ENCODE measurements at places on chromosomes 7 and 10. TPM values are rescaled to one million over a fixed set of nuclear protein-coding genes. Genes with fewer than 3 reads are reported as not detected.

The OIT3 gene
- total RNA-seq = not detected

DNA sequence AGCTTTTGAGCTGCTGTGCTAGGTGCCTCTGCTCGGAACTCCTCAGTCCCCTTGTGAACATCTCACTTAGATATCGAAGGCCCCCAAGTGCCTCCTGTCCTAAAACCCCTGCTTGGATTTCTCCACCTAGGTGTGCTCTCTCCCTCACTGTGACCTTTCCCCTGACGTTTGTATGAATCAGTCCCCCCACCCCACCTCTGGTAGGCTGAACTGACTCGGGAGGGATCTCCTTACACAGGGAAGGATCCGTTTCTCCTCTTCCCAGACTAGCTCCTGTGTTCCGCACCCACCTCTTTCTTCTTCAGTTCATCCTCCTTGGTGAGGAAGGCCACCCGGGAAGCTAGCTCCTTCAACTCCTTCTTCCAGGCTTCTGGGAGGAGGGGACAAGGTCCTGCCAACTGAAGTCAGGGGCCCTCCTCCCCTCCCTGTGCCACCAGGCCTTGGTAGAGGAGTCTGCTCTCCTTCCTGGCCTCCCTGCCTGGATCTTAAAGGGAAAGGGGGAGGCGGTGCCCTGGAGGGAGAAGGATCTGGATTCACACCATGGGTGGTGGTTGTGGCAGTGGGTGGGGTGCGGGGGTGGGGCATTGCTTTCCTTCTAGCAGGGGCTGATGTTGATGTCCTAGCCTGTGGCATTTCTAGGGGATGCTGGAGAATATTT, 6.8 kb downstream of the TBATA start:
- H3K4me3 ChIP-seq = no peak overlapping the region
- peaks cover 3% of the 10 kb centered on the region for H3K27me3 ChIP-seq
- DNase-seq = no peak
- H3K27ac ChIP-seq = no peak overlapping the region
- H3K4me1 ChIP-seq = no peaks in the 10 kb centered on the region
- H3K36me3 ChIP-seq = no peaks in the 10 kb centered on the region

DNA sequence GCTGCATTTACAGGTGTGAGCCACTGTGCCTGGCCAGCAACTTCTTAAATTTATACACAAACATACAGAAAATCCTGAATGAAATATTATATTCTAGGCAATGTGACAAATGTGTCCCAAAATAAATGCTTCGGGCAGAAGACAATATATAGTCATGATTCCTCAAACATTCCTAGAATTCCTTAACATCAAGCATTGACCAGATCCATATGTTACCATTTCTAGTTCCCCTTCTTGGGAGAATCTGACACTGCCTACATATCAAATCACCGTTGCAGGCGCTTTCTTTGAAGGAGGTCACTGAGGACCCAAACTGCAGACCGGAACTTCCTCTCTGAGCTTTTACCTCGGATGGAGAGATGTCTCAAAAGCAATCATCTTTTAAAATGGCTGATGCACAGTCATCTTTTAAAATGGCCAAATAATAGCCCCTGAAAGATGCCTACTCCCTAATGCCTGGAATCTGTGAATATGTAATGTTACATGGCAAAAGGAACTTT, 323.5 kb downstream of the PHF14 start:
- H3K4me3 ChIP-seq = no peak overlapping the region
- no peak overlapping the region for H3K27ac ChIP-seq
- no peaks in the 10 kb centered on the region for H3K4me1 ChIP-seq
- no peaks in the 10 kb centered on the region for H3K36me3 ChIP-seq
- no peaks in the 10 kb centered on the region for H3K27me3 ChIP-seq

GRCh38 chr7:100887516-100888290, 1.8 kb downstream of the UFSP1 start:
- peaks cover 48% of the 10 kb centered on the region for H3K4me1 ChIP-seq
- peaks cover 57% of the 10 kb centered on the region for H3K36me3 ChIP-seq
- H3K27ac ChIP-seq = peak overlapping the region; percentile 87
- H3K4me3 ChIP-seq = peak overlapping the region; percentile 83

The NEUROD6 gene
- not detected for total RNA-seq

The CREB3L2 gene
- 44.8 TPM for total RNA-seq

The LIPN gene
- not detected for total RNA-seq

DNA sequence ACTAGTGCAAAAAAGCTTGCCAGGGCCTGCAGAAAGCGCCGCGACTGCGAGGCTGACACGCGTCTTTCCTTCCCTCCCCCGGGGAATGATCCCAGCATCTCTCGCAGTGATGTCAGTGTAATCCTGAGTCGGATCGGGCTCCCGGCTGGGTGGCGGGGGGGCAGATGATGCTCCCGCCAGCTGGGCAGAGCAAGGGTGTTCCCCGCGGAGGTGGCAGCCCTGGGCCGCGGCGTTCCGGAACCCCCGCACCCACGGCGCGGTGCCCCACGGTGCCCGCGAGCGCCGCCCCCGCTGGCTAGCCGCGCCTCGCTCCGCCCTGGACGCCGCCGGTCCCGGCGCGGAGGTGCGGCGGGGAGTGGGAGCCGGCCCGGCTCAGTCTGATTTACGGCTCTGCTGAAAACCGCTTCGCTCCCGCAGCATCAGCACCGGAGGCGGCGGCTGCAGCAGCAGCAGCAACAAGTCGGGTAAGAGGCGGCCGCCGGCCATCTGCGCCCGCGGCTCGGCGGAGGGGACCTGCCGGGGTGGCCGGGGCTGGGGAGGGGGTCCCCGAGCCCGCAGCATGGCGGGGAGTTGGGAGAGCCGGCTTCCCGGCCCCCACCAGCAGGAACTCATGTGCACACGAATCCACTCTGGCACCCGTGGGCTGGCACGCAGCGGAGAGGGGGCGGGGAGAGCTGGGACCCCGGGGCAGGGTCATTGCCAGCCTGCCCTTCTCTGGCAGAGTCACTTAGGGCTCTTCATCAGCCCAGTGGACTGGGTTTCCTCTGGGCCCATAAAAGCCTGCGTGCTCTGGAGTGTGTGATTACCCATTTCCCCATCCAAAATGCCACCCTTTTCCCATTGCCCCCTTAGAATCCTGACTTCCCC, at the start of gene ZNF365:
Gene ZNF365, plus strand, starts transcription at position 375 of the 867 bp plus-strand sequence. CDS start 1,825 bp downstream, outside the sequence.
- H3K27me3 ChIP-seq = peaks cover 40% of the 10 kb centered on the region
- DNase-seq = peak; percentile 76
- H3K4me1 ChIP-seq = peaks cover 6% of the 10 kb centered on the region
- H3K27ac ChIP-seq = no peak within 1 kb of the TSS
- no peaks in the 10 kb centered on the region for H3K36me3 ChIP-seq

The NPC1L1 gene
- total RNA-seq = not detected

DNA sequence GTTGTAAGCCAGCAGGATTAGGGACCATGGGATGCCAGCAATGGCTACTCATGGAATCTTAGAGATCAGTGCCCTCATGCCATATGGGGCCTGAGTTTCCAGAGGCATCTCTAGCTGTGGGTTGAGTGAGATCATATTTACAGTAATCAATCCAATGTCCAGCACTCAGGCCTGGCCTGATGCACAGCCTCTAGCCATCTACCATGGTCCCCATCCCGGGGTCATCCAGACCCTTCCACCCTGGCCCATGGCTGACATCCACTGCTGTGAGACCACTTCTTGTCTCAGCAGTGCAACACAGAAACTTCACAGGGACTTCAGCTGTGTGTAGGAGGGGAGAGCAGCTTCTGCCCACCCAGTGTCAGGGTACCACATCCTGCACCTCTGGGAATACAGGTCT, 6.5 kb upstream of the ADCY1 start:
- no peak for DNase-seq
- no peak overlapping the region for H3K27ac ChIP-seq
- peaks cover 18% of the 10 kb centered on the region for H3K27me3 ChIP-seq
- H3K4me1 ChIP-seq = no peaks in the 10 kb centered on the region
- no peaks in the 10 kb centered on the region for H3K36me3 ChIP-seq

GRCh38 chr10:16756561-16757221, 60.5 kb downstream of the RSU1 start:
- peaks cover 7% of the 10 kb centered on the region for H3K4me1 ChIP-seq
- no peaks in the 10 kb centered on the region for H3K27me3 ChIP-seq
- no peak for DNase-seq
- peaks cover 18% of the 10 kb centered on the region for H3K36me3 ChIP-seq
- H3K27ac ChIP-seq = no peak overlapping the region
- H3K4me3 ChIP-seq = no peak overlapping the region

DNA sequence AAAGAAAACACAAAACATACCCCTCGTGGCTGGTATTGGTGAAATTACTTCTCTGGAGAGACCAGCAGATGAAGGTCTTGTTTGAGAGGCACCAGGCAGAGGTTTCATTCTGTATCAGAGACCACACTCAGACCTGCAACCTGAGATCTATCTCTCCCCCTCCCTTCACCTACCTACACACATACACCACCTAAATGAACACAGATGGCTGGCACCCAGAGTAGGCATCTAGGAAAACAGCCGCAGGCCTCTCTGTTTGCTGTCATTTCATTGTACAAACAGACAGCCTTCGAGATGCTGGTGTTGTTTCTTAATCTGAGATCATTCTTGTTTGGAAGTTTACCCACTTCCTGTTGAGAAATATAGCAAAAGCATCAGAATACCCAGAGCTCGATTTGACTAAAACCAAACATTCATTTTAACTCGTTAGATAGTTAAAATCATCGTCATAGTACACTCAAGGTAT, 173.9 kb upstream of the SLC25A13 start:
- H3K27me3 ChIP-seq = peaks cover 9% of the 10 kb centered on the region
- peak overlapping the region; percentile 57 for H3K4me3 ChIP-seq
- H3K36me3 ChIP-seq = no peaks in the 10 kb centered on the region
- peak; percentile 74 for DNase-seq
- peak overlapping the region; percentile 89 for H3K27ac ChIP-seq
- peaks cover 18% of the 10 kb centered on the region for H3K4me1 ChIP-seq

The SLC18A3 gene
- total RNA-seq = not detected

The PCBD1 gene
- total RNA-seq = 67.7 TPM

DNA sequence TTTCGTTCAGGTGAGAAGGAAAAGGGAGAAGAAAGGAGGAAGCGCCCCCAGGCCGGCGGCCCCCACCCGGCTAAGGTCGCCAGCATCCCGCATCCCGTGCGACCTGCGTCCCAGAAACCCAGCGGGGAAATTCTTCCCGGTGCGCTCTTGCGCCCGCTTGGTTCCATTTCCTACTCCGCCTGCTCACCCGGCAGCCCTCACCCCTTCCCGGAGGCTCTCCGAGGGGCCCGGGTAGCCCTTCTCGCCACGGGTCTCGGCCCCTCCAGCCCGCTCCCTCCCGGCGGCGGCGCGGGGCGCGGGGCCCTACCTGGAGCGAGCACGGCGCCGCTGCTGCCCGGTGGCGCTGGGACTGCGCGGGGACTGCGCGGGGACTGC, at the start of gene PRKCQ:
Gene PRKCQ, minus strand, starts transcription at position 373 of the 375 bp plus-strand sequence. CDS start 65,141 bp downstream, outside the sequence.
- H3K4me3 ChIP-seq = peak within 1 kb of the TSS; percentile 97
- peaks cover 59% of the 10 kb centered on the region for H3K4me1 ChIP-seq
- peaks cover 40% of the 10 kb centered on the region for H3K36me3 ChIP-seq
- no peak for DNase-seq

DNA sequence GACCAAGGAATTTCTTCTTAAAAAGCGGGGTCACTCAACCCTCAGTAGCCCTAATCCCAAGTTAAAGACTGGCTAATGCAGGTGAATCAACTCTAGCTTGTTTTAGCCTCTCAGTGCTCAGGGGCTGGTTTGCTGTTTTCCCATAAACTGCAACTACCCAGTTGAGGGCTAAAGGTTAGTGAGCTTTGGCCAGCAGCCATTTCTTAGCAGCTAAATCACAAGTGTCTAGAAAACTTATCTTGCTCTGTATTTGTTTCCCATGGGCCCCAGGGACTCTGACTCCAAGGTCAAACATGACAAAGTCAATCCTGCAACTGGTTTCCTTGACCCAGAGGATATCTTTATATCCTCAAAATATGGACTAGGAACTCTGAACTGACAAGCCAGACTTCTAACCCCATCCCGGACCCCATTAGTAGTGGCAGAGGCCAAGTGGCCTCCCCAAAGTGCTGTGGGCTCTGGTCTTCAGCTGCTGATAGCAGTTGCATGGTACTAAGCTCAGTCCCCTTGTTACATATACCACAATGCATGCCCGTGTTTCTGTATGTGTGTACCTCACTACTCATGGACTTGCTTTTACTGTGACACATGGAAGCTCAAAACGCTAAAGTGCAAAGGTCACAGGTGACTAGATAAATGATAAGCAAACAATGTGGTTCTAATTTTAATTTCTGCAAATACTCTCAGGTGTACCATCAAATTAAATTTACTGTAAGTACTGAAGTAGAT, 793.0 kb upstream of the IGFBP3 start:
- no peaks in the 10 kb centered on the region for H3K4me1 ChIP-seq
- no peaks in the 10 kb centered on the region for H3K36me3 ChIP-seq
- no peak overlapping the region for H3K27ac ChIP-seq
- no peaks in the 10 kb centered on the region for H3K27me3 ChIP-seq
- DNase-seq = no peak

DNA sequence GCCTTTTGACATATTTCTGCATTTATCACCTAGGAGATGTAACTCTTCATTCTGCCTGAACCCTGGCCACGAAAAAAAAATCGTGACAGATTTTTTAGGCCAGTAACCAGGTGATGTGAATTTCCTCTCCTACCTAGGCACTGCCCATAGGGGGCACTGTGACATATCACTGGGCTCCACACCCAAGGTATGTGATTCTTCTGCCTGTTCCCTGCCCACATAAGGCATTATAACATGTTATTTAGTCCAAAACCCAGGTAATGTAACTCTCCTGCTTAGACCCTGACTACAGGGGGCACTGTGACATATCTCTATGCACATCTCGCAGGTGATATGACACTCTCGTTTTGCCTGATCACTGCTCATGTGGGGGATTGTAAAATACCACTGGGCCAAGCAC, 29.5 kb upstream of the ZNF107 start:
- no peak overlapping the region for H3K4me3 ChIP-seq
- H3K27ac ChIP-seq = no peak overlapping the region
- no peaks in the 10 kb centered on the region for H3K27me3 ChIP-seq
- no peaks in the 10 kb centered on the region for H3K36me3 ChIP-seq
- no peaks in the 10 kb centered on the region for H3K4me1 ChIP-seq

DNA sequence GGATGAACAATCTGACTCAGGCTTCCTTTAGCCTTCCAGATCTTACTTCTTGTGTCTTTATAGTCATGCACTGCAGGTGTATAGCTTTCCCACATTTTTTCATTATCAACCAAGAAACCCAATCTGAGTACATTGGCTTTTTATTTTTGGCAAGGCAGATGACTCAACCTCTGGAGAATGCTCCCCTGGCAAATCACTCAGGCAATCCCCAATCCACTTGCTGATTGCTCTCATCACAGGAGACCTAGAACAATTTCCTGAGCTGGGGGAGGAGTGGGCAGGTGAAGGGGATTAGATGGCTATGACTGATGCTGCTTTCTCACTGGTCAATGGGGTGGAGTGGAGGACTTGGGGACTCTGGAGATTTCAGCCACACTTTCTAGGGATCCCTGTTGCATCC, 134.4 kb downstream of the SLC16A9 start:
- H3K36me3 ChIP-seq = no peaks in the 10 kb centered on the region
- DNase-seq = no peak
- peaks cover 16% of the 10 kb centered on the region for H3K27me3 ChIP-seq

All from activated CD4-positive, alpha-beta T cell treated with anti-CD3 and anti-CD28 coated beads, Interleukin-2, amount 10 ng/mL, durations not matched to agents 24 days and 14 days (primary cell).